Activated T-cell treated with anti-CD3 and anti-CD28 coated beads for 4 hours (primary cell): ENCODE measurements at places on chromosomes 6 and 20.

DNA sequence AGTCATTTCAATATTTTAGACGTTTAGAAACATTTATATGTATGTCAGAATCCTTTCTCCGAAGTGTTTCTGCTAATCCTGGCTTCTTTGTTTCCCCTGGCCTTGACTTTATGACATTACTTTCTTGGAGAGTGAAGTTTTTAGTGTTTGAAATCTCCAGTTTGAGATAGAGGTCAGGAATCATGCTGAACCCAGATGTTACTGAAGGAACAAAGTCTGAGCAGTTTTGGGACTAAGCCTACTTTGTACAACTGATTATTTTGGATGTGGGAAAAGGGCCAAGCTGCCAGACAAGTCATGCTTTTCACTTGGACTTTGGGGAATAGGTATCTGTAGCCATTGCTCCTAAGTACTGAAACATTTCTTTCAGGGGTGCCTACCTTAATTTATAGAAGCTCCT lies 2.3 kb downstream of the RNF144B start:
- no peak for DNase-seq

DNA sequence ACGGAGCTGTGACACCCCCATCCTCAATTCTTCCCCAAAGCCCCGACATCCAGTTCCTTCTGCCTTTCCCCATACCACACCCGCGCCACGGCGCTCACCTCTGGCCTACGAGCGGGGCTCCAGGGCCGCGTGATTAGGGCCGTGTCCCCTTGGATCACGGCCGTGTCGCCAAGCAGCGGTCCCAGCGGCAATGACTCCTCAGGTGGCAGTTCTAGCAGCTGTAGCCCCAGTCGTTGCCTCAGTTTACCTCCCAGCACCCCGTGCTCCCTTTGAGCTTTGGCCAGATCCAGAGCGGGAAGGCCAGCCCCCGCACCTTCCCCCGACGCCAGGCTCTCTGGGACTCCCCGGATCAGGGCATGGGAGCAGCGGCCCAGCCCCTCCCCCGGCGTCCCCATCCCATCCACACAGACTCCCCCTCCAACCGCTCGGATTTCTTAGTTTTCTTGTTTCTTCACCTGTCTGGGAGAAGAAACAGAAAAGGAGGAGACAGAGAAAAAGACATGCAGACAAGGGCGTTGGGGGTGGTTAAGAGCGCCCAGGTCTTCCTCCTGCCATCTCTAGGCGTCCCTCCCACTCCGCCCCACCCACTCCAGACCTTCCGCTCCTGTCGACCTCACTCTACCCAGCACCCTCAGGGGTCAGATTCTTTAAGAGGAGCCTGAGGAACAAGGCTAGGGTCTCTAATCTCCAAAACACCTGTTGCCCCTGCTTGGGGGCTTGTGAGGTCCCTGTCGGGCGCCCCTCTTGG lies at the start of gene DDAH2:
Gene DDAH2, minus strand, starts transcription at position 533 of the 748 bp plus-strand sequence. Its CDS starts 138 bp downstream, at position 395.
- DNase-seq: no peak

DNA sequence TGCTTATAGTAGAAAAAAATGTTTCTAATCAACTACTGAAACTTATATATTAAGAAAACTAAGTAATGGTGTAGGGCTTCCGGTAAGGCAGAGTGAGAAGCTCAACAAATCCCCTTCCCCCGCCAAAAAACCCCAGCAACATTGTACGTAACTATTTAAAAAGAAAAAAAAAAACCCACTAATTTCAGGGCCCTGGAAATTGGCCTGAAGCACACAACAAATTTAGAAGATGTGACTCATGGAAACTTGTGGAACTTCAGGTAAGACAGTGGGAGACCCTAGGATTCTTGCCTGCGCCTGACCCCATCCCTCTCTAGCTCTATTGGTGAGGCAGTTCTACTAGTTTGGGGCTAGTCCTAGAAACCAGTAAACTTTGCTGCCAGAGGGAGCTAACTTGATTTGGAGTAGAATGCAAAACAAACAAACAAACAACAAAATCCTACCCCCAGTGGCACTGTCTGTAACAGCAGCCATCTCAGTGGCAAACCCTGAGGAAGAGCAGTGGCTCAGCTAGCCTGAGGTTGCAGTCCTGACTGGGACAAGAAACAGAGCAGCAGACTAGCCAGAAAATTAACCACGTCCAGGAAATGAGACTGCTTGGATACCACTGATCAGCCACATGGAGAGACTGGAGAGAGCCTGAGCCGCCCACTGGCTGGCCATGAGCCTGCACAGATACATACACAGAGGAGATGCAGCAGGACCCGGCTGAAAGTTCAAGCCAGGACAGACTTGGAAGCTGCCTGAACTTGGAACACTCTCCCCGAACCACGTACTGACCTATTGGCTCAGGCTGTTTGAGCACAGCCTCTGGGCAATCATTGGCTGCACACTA lies 135.1 kb downstream of the TBXT start:
- no peak for DNase-seq

DNA sequence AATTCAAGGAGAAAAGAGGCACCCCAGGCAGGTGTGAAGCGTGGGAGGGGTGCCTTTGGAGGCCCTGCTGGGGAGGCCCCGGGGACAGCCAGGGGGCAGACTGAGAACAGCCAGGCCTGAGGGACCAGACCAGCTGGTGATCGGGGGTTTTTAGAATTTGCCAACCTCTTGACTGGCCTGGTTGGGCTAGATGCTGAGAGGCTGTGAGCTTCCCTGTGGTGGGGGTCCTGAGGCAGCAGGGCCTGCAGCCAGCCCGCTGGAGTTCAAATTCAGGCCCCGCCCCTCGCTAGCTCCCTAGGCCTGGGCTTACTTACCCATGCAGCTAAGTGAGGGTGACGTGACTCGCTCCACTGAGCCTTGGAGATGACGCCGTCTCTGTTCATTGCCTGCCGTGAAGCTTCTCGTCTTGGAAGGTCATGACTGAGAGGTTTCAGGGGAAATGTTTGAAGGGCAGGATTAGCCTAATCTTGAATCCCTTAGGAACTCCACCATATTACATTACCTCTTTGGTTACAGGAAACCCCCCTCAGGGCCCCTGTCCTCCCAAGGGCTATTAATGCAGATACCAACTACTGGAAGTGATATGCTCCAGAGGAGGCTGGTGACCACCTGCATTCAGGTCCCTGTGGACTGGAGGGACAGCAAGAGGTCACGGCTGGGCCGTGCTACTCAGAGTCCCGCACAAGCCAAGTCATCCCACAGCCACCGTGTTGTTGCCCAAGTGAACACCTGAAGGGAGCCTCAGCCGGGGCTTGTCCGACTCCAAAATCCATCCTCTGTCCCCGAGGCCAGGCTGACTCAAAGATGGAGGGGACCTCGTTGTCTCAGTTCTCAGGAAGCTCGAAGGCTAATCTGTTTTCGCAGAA lies 73.9 kb upstream of the DUSP22 start:
- DNase-seq: no peak

- DNase-seq: peak; percentile 36
Measured at GRCh38 chr6:25050356-25050755, 114.6 kb upstream of the RIPOR2 start.

GRCh38 chr6:144277605-144278227 lies 7.4 kb upstream of the UTRN start:
- no peak for DNase-seq
